Mucosa of descending colon (tissue), 3 donors: ENCODE measurements at places on chromosomes 2 and 18.
A peak's percentile ranks its signal among the peaks of the same experiment; 100 is the strongest.

GRCh38 chr2:207629553-207629952 lies 4.4 kb upstream of the METTL21A start:
- DNase-seq, result no peak

- peak; percentile 47 for DNase-seq
Measured at GRCh38 chr18:55779691-55780585, 191.9 kb upstream of the TCF4 start.

DNA sequence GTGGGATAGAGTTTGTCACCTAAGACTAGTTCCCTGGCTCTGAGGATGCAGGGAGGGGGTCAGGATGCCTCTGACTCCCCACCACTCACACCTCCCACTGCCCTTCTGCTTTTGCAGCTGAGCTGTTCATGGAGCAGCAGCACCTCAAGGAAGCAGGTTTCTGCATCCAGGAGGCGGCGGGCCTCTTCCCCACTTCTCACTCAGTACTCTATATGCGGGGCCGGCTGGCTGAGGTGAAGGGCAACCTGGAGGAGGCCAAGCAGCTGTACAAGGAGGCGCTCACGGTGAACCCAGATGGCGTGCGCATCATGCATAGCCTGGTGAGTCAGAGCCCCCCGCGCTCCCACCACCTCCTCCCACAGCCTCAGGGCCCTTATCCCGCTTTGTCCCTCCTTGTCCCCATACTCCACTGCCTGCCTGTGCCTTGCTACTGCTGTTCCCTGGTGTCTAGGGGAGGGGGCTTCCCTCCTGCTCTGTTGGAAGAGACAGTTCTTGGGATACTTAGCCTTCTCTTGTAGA lies 94.4 kb downstream of the STPG4 start:
- no peak for DNase-seq

GRCh38 chr18:71237641-71238040 lies 948.8 kb downstream of the SOCS6 start:
- DNase-seq, result no peak

DNA sequence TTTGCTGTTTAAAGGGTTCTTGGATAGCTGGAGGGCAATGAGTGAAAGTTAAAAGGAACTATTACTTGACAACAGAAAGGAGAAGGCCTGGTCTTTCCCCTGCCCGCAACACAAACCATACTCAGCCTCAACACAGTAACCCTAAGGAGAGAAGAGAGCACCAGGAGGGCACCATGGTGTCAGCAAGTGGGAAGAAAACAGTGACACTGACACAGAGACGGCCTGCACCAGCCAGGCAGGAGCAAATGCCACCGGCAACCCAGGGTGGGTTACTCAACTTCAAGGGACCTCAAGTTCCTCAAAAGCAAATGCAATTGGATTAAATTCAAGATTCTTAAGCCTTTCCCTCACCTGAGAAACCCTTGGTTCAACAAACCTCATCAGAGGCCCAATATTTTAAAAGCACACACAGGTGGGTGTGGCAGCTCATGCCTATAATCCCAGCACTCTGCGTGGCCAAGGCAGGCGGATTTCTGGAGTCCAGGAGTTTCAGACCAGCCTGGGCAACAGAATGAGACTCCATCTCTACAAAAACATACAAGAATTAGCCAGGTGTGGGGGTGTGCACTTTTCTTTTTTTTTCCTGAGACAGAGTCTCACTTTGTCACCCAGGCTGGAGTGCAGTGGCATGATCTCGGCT lies 52.3 kb downstream of the TFCP2L1 start:
- DNase-seq, result peak; percentile 8

- no peak for DNase-seq
Measured at GRCh38 chr2:42838133-42838532, 45.8 kb upstream of the HAAO start.

- no peak for DNase-seq
Measured at GRCh38 chr2:18986046-18986445, 372.4 kb downstream of the OSR1 start.

- DNase-seq, result no peak
Measured at GRCh38 chr2:10688921-10689807, 611 bp downstream of the NOL10 start.

DNA sequence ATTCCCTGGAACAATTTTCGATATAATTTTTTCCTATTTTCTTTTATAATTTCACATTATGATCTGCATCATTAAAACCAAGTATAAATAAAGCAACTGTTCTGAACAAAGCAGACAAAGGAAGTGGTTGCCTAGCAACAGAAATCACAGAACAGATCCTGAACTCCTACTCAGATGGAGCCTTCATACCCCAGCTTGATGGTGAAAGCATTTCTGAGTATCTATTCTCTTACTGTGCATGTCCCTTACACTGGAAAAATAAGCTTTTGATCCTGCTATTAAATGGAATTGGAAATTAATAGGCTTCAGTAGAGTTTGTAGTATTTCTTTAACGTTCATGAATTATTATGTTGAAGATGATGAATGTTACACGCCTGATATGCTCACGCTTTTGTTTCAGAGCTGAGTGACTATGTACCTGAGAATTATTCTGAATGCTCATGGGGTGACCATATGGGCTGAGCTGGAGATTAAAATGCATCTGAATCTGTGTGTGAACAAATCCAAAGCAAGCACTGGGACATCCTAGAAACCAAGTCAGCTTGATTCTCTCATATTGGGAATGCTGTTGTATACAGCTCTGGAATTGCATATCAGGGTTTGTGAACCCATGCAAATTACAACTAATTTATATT lies 254.0 kb downstream of the KCNJ3 start:
- no peak for DNase-seq
